ENCODE measurements at places on chromosomes 16 and 17. TPM values are rescaled to one million over a fixed set of nuclear protein-coding genes. Genes with fewer than 3 reads are reported as not detected.

DNA sequence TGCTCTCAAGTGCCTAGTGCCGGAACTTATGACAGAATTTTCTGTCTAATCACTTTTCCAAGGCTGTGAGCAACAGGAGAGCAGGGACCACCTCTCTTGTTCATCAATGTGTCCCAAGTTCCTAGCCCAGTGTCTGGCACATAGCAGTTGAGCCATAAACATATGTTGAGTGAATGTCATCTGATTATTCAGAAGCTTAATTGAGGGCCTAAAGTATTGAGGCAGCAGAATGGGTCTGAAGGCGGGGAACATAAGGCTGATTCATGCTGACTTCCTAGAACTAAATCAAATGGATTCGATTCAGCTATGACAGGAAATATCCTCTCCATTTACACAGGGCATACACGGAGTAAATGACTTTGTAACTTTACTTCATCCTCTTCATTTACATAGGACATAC lies 438.0 kb upstream of the ZFHX3 start:
- no peak for DNase-seq

MYH1 gene
- polyA plus RNA-seq: not detected

DNA sequence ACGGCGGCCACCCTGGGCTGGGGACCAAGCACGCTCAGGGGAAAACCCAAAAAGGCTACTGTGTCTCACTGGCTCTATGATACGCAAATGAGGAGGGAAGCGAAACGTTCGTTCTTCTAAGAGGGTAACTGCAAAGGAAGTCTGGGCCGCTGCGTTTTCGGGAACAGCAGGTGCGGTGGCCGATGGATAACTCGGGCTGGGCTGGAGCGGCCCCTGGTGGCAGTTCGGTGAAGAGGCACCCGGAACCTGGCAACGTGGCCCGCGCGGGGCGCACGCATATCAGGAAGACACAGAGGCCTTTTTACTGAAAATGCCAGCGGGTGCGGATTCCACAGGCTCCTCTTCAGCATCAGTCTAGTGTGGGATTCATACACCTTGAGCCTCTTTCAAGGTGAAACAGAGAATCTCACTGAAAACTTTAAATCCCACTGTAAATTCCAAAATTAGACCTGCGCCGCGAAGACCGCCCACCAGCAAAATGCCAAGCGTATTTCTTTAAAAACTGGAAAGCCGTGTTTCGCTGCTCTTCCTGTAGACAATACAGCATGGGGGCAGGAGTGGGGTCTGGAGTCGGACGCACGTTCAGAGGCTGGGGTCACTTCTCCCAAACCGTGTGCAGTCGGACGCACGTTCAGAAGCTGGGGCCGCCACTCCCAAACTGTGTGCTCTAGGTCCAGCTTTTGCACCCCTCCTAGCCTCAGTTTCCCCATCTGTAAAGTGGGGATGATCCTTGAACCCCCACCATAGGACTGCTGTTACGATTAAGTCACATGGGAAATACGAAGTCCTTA lies 44.4 kb upstream of the METTL9 start:
- peak; percentile 87 for DNase-seq

- DNase-seq: peak; percentile 56
Measured at GRCh38 chr17:29292992-29293889, 707 bp downstream of the NUFIP2 start.

GRCh38 chr17:76797241-76797840 lies 59.4 kb downstream of the MFSD11 start:
- no peak for DNase-seq

DNA sequence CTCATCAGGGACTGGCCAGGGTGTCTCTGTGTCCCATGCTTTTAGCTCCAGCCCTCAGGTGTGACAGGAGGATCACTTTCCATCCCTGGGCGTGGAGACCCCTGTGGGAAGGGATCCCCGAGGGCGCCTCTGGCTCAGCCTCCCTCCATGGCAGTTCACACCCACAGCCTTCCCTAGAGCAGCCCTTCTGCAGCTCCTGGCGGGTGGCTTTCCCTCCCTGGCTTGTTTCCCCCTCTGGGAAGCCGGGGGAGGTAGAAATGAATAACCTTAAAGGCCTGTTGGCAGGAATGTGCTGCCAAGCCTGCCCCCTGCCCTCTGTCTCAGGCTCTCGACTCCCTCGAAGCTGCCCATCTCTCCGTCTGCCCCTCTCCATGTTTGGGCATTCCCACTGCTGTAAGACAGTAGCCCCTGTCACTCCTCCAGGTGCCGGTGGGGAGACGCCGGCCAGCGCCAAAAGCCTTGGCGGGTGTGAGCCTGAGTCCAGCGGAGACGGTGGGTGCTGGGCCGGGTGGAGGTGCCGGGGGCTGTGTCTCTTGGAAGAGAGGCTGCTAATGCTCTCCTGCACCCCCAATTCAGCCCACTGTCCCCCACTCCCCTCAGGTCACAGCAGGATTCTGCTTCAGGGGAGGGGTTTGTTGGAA lies 2.1 kb upstream of the ATP2A1 start:
- no peak for DNase-seq

B4GALNT2 gene
- not detected for polyA plus RNA-seq

GRCh38 chr17:35053204-35053603 lies 10.3 kb downstream of the RFFL start:
- DNase-seq: no peak

SCGB1C2 gene
- polyA plus RNA-seq: not detected

ABCC12 gene
- not detected for polyA plus RNA-seq

ATP6V0C gene
- polyA plus RNA-seq: 116 TPM

ITGA3 gene
- polyA plus RNA-seq: not detected

DNA sequence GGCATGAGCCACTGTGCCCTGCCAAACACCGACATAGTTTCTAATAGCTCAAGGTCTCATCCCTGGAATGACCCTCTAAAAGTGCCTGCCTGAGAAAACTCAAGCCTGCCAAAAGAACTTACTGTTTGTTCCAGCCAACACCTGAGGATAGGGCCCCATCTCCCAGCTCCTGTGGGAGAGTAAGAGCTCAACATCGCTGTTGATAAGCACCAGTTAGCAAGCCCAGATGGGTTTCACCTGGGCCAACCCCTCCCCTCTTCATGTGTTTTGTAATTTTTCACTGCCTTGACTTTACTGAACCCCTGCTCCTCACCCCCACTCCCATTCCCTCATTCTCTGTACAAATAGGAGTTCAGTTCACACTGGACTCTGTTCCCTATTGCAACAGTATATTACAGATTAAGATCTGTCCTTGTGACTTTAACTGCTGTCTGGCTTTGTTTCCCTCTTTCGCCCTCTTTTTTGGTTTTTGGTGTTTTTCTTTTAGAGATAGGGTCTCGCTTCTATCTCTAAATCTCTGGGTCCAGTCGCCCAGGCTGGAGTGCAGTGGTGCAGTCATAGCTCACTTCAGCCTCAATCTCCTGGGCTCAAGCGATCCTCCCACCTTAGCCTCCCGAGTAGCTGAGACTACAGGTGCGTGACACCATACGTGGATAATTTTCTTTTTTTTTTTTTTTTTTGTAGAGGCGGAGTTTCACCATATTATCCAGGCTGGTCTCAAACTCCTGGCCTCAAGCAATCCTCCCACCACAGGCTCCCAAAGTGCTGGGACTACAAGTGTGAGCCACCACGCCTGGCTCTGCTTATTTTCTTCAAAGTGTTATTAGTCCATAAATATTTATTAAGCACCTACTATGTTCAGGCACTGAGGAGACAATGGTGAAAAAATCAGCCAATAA lies 12.3 kb downstream of the NUPR1 start:
- no peak for DNase-seq

- no peak for DNase-seq
Measured at GRCh38 chr17:59702304-59702703, 4.9 kb downstream of the PTRH2 start.

- no peak for DNase-seq
Measured at GRCh38 chr16:49859125-49859811, 3.4 kb upstream of the ZNF423 start.

GRCh38 chr16:85058909-85059308 lies 31.3 kb downstream of the KIAA0513 start:
- DNase-seq: no peak

GLTPD2 gene
- 0.74 TPM for polyA plus RNA-seq

DNA sequence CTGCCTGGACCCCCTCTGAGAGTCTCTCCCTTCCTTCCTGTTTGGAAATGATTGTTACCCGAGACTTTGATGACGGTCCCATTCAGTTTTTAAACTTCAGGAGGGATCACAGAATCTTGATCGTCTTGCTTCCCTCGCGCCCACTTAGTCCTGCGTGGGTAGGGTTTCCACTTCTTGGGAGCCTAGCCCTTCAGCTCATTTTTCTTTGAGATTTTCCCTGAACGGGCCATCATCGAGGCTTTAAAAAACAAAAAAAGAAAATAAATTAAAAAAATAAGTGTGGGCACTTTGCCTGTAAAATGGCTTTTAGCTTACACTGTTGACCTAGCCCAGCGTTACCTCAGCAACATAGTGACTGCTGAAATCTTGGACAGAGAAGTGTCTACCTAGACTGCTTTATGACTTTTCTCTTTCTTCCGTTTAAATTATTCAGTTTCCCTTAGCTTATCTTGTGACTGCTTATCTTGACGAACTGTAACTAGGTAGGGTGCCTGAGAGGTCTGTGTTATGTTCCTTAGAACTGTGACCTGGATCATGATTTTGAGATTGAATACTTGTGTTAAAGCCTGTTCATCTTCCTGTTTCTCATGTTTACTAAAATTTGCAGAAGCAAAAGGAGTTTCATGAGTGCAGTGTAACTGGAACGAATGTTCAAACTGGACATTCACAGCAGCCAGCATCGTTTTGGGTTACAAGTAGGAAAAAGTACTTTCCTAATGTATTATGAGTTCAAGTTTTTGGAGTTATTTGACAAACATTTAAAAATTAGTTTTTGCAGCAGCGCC lies 874 bp downstream of the WWP2 start:
- DNase-seq: peak; percentile 10

DNA sequence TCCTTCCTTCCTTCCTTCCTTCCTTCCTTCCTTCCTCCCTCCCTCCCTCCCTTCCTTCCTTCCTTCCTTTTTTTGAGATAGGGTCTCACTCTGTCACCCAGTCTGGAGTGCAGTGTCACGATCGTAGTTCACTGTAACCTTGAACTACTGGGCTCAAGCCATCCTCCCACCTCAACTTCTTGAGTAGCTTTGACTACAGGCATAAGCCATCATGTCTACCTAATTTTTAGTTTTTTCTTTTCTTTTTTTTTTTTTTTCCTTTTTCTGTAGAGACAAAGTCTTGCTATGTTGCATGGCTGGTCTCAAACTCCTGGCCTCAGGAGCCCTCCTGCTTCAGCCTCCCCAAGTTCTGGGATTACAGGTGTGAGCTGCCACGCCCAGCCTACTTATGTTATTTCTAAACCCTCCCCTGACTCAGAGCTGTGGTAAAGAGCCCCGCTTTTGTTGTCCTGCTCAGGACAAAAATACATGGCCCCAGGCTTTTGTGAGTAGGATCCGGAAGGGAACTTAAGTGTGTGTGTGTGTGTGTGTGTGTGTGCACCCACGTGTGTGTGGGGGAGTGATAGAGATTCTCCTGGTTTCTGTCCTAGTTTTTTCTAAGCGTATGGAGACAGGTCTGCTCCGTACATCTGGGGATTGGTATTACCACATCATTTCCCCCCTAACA lies 67.1 kb downstream of the PRKCB start:
- DNase-seq: no peak

GRCh38 chr17:65750166-65750565 lies 188.7 kb upstream of the AXIN2 start:
- DNase-seq: no peak

CHTF8 gene
- polyA plus RNA-seq: 160 TPM

- peak; percentile 80 for DNase-seq
Measured at GRCh38 chr17:74961657-74962350, 10.8 kb downstream of the HID1 start.

DPEP2 gene
- polyA plus RNA-seq: 59.4 TPM

DNA sequence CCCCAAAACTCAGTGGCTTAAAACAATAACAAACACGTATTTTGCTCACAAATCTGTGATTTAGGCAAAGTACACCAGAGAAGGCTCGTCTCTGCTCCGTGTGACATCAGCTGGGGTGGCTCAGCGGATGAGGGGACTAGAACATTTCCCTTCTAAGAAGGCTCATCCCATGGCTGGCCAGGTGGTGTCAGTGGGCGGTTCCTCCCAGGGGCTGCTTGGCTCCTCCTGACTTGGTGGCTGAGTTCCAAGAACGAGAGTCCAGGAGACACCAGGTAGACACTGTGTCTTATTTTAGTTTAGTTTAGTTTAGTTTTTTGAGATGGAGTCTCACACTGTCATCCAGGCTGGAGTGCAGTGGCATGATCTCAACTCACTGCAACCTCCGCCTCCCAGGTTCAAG lies 5.6 kb upstream of the CHMP6 start:
- no peak for DNase-seq

DNA sequence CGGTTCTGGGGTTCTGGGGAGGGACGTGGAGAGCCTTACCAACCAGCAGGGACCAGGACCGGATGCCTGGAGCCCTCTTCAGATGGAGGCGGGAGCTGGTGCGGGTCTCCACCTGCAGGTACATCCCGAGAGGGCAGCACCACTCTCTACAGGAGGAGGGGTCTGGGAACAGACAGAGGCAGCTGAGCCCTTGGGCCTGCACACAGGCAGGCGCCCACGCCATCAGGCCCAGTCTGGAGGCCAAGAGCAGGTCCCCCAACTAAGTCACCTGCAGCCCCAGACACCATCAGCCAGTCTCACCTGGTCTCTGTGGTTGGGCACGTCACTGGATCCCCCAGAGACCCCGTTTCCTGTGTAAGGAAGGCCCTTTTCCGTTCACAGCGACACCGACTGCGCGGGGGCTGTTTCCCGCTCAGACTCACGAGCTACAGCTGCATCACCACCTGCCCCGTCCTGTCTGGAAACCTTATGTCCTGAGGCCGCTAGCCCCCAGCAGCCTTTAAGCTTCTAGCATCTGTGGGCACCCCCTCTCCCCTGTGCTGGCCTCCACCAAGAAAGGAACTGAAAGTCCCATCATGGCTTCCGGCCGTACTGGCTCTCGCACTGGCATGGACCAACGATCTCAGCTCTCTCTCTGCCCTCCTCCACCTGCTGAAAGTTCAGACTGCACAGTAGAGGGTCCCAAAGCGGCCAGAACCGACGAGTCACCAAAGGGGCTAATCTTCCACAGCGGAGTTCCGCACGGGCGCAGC lies 1.2 kb downstream of the CYBC1 start:
- DNase-seq: peak; percentile 84

All from immature natural killer cell (primary cell).